ENCODE measurements at places on chromosomes 16 and 17.

GRCh38 chr17:76510831-76511244 lies 9.6 kb upstream of the RHBDF2 start:
- no peak for DNase-seq

- DNase-seq: no peak
Observed at GRCh38 chr16:85017151-85017550, 5.8 kb upstream of the ZDHHC7 start.

- no peak for DNase-seq
Observed at GRCh38 chr17:74259667-74260524, 14.1 kb upstream of the DNAI2 start.

DNA sequence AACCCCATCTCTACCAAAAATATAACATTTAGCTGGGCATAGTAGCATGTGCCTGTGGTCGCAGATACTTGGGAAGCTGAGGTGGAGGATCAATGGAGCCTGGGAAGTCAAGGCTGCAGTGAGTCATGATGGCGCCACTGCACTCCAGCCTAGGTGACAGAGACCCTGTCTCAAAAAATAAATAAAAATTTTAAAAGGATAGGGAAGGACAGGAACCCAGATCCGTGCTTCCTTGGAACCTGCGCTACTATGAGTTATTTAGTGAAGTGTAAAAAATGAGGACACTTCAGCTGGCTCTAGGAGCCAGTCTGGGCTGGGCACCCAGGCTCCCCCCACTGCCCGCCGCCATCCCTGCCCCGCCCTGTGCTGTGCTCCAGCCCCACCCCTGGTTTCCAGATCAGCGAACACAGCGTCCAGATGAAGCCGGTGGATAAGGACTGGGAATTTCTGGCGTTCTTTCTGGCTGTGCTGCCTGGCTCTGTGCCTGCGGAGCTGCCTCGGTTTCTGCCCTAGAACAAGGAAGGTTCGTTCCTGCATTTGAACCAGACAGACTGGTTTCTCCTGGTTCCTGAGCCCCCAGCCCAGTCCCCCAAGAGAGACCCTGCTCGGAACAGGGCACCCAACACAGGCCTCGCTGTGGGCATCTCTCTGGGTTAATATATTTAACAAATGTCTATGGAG lies 18.5 kb downstream of the PLLP start:
- DNase-seq: no peak

GRCh38 chr16:637081-638018 lies 1.2 kb upstream of the METTL26 start:
- DNase-seq: peak; percentile 79

DNA sequence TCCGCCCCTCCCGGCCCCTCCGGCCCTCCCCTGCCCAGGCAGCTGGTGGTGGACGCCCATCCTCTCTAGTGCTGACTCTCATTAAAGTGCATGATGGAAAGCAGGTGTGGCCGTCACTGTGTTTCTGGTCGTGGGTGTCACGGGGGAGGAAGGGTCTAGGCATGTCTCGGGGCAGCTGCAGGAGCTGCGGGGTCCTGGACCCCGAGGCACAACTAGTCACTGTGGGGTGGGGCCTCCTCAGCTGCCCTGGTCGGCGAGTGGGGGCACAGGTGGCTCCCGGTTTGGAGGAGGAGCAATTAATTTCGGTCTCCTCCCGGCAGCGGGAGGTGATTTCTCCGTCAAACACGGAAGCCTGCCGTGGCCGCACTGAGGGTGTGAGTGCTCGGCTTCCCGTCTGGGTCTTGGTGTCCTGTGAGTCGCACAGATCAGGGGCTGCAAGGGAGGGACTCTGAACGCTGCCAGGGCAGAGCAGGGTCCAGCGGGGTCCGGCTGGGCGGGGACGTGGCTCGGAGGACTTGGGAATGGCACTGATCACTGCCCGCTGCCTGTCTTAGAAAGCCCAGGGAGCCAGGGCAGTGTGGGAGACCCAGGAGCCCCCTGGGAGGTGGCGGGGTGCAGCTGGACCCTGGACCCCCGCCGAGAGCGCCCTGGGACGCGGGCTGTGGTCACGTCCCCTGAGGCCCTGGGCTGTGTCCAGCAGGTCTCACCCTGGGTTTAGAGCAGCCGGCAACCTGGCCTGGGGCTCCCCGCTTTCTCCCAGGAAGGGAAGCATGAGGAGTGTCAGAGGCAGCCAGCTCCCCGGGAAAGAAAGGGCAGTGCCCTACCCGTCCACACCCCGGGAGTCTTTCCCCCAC lies 3.3 kb downstream of the TPSD1 start:
- DNase-seq: no peak

Data from amniotic stem cell (primary cell).